ENCODE measurements at places on chromosomes 5 and 9. TPM values are rescaled to one million over a fixed set of nuclear protein-coding genes. Genes with fewer than 3 reads are reported as not detected.

The CYFIP2 gene
- 25.9 TPM for total RNA-seq

The LHFPL2 gene
- total RNA-seq, result 45.6 TPM

The FAM163B gene
- under 0.01 TPM for total RNA-seq

The PCA3 gene
- under 0.01 TPM for total RNA-seq

The SHB gene
- total RNA-seq, result 29.9 TPM
